Cardiac fibroblast (primary cell): ENCODE measurements at places on chromosomes 3 and 15.

- peak; percentile 69 for DNase-seq
Observed at GRCh38 chr15:90482124-90483011, 47.4 kb upstream of the CRTC3 start.

- no peak for DNase-seq
Observed at GRCh38 chr3:12060139-12060845, 56.1 kb downstream of the SYN2 start.

- no peak for DNase-seq
Observed at GRCh38 chr3:160982491-160982890, 122.7 kb downstream of the B3GALNT1 start.

DNA sequence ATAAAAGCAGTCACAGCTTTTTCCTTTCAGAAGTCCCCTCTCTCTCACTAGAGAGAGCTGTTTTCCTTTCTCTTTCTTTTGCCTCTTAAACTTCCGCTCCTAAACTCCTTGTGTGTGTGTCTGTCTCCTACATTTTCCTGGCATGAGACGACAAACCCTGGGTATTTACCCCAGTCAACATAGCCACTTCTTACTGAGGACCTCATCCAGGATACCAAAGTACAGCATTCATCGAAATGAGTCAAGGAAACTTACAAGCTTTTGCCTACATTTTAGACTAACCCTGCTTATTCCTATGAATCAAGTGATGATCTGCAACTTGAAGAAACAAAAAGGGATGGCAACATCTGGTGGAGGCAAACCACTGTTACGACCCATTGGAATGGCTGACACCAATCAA is 16.7 kb downstream of the PATL2 start:
- DNase-seq: no peak

DNA sequence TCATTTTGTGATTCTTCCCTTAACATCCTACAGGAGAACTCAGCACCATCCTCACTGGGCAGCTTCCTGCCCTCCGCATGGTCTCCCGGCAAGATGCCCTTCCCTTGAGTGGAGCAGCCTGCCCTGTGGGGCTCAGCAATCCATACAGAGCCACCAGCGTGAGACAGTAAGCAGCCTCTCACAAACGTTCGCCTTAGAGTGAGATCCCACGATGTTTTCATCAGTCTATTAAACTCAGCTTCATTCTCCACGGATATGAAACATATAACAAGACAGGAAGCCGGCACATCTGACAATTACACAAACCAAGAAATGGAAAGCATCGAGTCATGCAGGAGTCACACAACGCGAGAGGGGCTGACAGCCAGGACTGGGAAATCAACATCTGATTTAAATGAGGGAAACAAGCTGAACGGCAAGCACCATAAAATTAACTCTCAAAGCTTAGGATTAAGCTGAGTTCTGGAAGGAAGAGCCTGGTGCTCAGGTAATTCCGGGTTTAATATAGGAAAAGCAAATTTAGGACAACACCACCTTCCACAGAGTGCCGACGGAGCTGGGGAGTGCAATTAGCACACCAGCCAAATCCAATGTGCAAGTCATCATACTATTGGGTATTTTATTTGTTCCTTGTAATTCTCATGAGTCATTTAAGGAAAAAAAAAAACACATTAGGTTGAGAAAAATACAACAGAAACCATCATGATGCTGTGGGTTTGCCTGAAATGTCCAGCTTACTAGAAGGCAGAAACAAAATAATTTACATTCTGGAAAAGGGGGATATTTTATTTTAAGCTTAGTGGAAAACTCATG is 272.0 kb downstream of the OCA2 start:
- DNase-seq: no peak

DNA sequence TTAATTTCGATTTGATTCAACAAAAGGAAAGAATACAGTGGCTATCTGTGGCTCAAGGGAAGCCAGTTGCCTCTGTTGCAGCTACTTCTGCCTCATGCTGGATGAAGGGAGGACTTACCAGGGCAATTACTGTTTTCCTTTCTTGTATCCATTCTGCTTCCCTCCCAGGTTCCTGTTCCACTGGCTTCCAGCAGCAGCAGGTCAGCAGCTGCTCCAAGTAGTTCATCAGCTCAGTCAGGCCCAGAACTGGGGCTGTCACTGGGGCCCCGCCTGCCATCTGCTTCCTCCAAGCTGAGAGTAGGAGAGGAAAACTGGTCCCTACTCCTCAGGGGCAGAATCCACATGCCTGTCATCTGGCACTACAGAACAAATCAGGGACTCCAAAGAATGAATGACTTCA is 48.6 kb upstream of the ULK4 start:
- no peak for DNase-seq

GRCh38 chr3:17111586-17111985 is 226.8 kb downstream of the PLCL2 start:
- peak; percentile 61 for DNase-seq

GRCh38 chr3:87625876-87626275 is 349.5 kb upstream of the POU1F1 start:
- DNase-seq: peak; percentile 61

GRCh38 chr3:142904639-142905436 is 16.0 kb upstream of the PCOLCE2 start:
- DNase-seq: peak; percentile 23

GRCh38 chr3:62950210-62950609 is 75.0 kb upstream of the CADPS start:
- no peak for DNase-seq

- no peak for DNase-seq
Observed at GRCh38 chr15:101407439-101407838, 82.1 kb downstream of the PCSK6 start.

DNA sequence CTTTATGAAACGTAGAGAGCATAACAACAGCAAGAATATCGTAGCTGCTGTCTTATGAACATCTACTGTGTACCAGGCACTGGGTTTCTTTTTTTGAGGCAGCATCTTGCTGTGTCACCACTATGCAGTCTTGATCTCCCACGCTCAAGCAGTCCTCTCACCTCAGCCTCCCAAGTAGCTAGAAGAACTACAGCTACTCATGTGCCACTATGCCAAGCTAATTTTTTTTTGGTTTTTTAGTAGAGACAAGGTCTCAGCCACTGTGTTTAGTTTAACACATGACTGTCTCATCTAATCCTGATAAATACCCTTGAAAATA is 129.9 kb downstream of the VGLL4 start:
- no peak for DNase-seq

GRCh38 chr3:179750720-179751328 is 98.0 kb downstream of the USP13 start:
- peak; percentile 48 for DNase-seq

DNA sequence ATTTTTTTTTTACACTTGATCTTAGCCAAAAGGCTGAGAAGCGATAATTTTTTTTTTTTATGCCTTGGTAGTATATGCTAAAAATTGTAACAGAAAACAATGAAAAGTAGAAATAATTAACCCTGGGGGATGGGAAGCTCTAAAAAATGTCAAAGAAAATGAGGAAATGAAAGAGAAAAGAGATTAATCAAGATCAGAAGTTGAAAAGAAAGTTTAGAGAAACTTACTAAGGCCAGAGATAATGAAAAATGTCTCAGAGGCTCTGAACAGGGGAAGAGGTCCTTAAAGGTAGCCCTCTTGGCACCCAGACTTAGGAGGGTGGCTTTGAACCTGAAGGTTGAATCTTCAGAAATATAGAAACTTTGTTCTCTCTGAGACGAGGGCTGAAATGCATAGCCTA is 58.6 kb upstream of the ZBED2 start:
- DNase-seq: no peak

- DNase-seq: peak; percentile 71
Observed at GRCh38 chr3:172357850-172358754, 90.2 kb downstream of the GHSR start.

DNA sequence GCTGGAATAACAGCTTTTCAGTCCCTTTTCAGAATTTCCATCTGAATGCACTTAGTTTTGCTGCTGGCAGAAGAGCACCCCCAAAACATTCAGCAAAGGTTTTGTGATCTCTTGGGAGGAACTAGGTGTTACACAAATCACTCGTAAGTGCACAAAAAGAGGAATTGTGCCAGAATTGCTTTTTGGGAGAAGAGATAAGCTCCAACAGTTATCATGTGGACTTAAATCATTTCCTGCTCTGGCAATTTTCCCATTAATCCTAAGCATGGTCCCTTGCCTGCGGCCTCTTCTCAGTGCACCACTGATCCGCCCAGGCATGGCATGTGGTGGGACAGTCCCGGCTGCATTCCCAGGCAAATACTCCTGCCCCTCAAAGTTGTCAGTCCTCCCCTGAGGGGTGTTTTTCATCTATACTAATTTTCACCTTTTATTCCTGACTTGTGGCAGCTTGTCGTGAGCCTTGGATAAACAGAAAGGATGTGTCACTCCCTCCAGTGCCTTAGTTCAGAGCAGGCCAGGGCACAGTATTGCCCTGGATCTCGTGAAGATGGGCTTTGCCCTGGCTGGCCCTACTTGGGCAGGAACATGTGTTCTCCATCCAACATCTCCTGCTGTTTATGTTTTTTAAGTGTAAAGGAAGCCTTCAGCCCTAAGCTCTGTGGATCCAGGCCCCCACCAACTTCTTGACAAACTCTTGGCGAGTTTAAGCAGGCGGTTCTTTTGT is 44.6 kb upstream of the VILL start:
- peak; percentile 84 for DNase-seq

- DNase-seq: no peak
Observed at GRCh38 chr3:172146349-172146748, 107.0 kb downstream of the FNDC3B start.

DNA sequence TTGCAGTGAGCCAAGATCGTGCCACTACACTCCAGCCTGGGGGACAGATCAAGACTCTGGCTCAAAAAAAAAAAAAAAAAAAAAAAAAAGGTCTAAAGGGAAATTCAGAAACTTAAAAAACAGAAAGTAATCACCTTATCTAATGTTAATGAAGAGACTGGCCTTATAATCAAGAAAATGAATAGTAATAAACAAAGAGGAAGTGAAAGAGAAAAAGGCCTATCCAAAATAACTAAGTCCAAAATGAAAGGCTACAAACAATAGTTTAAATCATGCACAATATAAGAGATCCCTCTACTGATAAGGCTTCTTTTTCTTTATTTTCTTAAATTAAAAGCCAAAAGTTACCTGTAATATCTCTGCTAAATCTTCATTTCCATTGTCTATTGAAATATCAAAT is 37.1 kb upstream of the HDC start:
- DNase-seq: no peak

DNA sequence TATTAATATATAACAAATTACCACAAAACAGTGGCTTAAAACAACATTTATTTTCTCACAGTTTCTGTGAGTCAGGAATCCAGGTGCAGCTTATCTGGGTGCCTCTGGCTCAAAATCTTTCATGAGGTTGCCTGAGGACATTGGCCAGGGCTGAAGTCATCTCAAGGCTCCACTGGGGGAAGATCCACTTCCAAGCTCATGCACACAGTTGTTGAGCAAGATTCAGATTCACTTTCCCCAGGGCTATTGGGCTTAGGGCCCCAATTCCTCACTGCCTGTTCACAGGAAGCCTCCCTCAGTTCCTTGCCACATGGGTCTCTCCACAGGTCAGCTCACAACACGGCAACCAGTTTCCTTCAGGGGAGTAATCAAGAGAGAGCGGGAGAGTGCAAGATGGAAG is 35.0 kb downstream of the RFTN1 start:
- peak; percentile 88 for DNase-seq
